ENCODE measurements at places on chromosomes 12 and 14.
A peak's percentile ranks its signal among the peaks of the same experiment; 100 is the strongest.

- DNase-seq = no peak
Measured at GRCh38 chr14:69891422-69891821, 12.2 kb downstream of the SMOC1 start.

- no peak for DNase-seq
Measured at GRCh38 chr12:117792877-117793424, 175.8 kb downstream of the KSR2 start.

- no peak for DNase-seq
Measured at GRCh38 chr12:6157482-6157881, 33.0 kb upstream of the VWF start.

- peak; percentile 35 for DNase-seq
Measured at GRCh38 chr12:62210422-62210821, 49.8 kb upstream of the USP15 start.

- no peak for DNase-seq
Measured at GRCh38 chr14:60488175-60488574, 2.3 kb upstream of the C14orf39 start.

All from body of pancreas (tissue), 4 donors.